NB4 (cell line): ENCODE measurements at places on chromosomes 1 and 21.

DNA sequence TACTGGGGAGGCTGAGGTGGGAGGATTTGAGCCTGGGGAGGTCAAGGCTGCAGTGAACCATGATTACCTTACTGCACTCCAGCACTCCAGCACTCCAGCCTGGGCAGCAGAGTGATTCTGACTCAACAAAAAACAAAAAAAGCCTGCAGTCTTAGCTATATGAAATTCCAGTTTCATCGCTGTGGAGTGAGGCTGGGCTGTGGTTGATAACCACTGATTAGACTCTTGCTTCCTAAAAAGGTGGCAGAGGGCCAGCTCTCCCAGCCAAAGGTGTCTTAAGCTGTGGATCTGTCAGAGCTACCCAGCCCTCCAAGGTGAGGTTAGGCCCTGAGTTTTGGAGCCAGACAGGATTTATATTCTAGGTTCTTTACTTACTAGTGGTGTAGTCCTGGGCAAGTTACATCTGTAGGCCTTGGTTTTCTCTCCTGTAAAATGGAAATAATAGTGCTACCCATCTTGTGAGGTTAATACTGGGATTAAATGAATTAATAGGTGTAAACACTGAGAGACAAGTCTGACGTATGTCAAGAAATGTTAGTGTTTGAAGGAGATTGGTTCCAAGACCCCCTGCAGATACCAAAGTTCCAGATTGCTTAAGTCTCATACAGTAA is 35.9 kb downstream of the TMCC2 start:
- no peak for DNase-seq

- DNase-seq = no peak
Observed at GRCh38 chr1:7425771-7426170, 345.3 kb upstream of the VAMP3 start.

DNA sequence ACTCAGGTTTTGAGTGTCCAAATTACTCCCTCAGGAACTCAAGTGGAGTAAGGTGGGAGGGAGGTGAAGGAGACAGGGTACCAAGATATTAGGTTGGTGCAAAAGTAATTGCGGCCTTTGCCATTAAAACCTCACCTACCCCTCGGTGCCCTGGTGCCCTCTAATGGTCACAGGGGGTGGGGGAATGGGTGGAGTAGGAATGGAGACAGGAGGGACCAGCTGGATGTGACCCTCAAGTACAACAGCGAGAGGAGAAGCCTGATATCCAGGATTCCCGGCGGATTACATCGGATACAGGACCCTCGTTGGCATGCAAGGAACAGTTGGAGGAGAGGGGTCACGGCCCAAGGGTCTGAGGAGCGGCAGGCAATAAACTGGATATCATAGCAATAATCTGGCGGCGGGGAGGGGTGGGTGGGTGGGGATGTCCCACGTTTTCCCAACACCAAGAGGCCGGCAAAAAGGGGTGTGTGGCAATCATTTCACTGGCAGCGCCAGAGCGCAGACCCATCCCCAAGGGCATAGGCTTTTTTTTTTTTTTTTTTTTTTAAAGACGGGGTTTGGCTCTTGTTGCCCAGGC is 4.3 kb upstream of the ZBTB7B start:
- DNase-seq = peak; percentile 32

- DNase-seq = peak; percentile 86
Observed at GRCh38 chr1:23777979-23778814, at the start of gene PITHD1. Gene PITHD1, plus strand, starts transcription at chr1:23778418. Its CDS starts 98 bp downstream, at chr1:23778516.

- peak; percentile 19 for DNase-seq
Observed at GRCh38 chr1:13469343-13469742, 44.5 kb downstream of the LRRC38 start.

GRCh38 chr1:65317866-65318653 is 8.7 kb downstream of the DNAJC6 start:
- no peak for DNase-seq

GRCh38 chr1:86998727-86999126 is 84.3 kb downstream of the HS2ST1 start:
- DNase-seq = no peak

DNA sequence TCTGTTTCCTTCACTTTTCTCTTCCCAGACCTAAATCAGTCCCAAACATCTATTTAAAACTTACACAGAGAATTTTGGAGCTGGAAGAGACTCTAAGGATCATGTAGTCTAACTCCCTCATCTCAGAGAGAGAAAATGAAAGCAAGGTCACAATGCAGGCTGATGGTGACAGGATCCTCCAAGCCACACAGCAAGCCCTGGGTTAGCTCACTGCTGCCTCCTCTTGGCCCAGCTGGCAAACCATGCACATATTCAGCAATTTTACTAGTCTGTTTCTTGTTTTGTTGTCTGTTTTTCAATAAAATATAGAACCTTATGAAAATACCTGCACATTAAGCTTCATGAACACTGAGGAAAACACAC is 27.7 kb upstream of the LY9 start:
- peak; percentile 68 for DNase-seq

GRCh38 chr1:47216278-47217059 is 15.6 kb downstream of the TAL1 start:
- DNase-seq = no peak

DNA sequence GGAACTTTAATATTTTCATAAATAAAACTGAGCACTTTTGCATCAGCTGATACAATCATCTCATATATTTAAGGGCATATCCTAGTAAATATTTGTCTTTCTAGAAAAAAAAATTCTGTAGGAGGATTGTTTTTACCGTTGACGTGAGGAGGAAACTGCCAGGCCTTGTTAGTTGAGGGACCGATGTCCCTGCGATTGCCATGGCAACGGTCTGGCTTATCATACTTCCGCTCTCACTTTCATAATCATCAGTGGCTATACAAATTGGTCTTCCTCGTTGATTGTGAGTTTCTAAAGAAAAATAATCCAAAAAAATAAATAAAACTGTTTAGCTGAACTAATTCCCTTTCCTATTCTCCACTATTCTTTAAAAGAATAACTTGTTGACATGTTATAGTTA is 69.3 kb upstream of the ANGPTL3 start:
- DNase-seq = no peak

DNA sequence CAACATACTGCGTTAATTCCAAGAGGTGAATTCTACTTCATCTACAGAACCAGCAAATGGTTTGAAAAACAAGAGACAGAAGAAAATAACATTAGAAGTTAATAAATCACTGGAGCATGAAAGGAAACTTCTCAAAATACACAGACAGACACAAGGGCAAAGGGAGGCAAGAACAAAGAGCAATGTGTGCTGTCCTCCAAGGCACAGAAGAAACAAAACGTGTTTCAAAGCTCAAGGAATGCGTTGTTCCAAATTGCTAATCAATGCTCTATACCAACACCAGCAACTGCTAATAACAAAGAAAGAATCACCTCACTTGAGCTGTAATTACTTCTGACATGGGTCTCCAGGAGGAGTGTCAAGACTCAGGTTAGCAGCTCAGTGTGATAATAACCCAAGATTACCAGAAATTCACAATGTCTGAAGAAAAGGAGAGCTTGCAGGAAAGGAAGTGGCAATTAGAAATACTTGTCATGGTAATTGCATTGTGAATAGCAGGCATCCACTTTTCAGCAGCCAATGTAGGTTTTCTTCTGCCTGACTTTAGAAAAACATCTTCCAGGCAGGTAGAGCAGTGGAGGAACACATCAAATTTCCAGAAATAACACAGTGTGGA is 175.4 kb downstream of the SEC16B start:
- no peak for DNase-seq

GRCh38 chr1:8846263-8846662 is 28.8 kb upstream of the RERE start:
- DNase-seq = no peak

GRCh38 chr1:171655746-171656116 is 3.2 kb upstream of the MYOC start:
- no peak for DNase-seq

DNA sequence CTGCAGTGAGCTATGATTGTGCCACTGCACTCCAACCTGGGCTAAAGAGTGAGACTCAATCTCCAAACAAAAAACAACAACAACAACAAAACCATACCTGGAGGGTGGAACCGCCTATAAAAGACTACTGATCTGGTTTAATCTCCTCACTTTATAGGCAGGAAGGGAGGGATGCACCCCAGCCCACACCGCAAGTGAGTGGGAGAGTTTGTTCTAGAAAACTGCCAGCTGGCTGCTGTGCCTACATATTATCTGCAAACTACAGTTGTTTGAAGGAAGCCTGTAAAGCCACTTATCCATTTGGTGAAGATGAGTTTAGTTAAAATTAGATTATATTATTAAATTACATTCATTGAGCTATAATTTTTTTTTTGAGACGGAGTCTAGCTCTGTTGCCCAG is 9.1 kb upstream of the SRSF10 start:
- no peak for DNase-seq

DNA sequence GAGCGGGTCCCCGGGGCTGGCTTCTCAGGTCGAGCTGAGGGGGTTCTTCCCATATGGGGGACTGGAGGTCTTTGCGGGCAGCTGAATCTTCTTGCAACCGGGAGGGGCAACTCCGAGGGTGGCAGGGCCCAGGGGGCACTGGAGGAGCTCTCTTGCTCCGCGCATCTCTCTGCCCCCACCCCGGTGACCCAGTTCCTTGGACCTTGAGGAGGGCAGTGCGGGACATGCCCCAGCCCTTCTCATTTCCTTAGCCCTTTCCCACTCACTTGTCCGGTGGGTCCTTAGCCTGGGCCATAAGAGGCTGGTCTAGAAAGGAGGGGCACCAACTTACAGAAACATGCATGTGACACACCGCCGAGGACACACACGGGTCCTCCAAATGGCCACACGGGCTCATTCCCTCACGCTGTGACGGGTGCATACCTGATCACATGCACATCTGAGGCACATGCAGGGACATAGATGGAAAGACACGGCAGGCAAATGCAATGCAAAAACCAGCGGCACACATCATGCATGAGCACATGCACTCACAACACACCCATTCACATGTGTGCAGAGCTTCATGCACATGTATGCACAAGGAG is 630 bp downstream of the HPCA start:
- DNase-seq = no peak

DNA sequence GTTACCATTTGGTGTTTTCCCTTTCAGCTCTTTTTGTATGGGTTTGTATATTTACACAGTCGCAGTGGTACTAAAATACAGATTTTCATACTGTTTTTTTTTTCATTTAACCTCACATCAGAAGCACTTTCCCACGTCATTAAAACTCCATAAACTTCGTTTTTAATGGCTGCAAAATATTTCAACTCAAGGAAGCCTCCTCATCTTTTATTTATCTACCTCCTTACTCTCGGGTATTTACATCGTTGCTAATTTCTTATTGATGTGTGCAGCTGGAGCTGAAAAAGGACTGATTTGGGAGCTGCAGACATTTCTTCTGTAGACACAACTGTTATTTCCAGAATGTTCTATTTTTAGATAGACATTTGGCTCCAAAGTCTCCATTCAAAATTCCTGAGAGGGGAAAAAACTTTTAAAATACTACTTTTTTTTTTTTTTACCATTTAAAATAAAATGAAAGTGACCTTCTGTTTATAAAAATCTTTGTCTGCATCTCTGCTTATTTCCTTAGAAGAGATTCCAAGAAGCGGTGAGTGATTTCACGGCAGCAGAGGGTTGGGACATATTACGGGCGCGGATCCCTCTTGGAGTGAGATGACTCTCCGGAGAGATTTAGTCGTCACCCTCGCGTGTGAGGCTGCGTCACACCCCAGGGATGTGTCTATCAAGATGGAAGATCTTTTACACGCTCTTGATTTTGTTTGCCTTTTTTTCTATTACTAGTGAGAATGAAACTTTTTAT is 10.1 kb downstream of the RUNX3 start:
- no peak for DNase-seq

- no peak for DNase-seq
Observed at GRCh38 chr1:72000809-72001208, 281.5 kb downstream of the NEGR1 start.

DNA sequence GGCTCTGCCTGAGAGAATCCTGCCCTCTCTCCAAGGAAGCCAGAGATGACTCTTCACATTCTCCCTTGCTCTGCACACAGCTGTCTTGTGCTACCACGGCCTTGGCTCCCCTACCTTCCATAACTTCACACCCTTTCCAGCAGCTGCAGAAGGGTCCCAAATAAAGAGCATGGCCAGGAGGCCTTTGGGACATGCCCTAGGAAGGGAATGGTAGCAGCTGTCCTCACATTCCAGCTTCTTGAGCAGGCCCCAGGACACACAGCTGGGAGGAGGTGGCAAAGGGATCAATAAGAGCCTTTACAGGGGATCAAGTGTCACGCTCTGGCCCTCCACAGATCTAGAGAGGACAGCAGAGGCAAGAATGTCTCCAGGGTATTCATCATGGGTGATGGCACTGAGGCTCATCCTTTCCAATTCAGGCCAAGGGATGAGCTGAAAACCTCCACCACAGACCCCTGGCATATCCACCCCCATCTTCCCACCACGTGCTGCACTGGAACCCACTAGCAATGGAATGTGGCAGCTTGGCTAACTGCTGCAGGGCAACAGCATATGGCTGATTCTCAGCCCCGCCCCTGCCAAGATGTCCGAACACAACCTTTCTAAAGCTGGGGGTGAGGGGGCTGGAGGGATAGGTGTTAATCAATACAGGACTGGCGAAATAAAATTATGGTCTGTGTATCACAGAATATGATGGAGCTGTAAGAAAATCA is 17.8 kb upstream of the RAB29 start:
- no peak for DNase-seq

- no peak for DNase-seq
Observed at GRCh38 chr1:211349741-211350140, 23.1 kb downstream of the TRAF5 start.

- DNase-seq = no peak
Observed at GRCh38 chr1:68796888-68797287, 300.0 kb upstream of the DEPDC1 start.

GRCh38 chr1:97277891-97278654 is 556.5 kb downstream of the PTBP2 start:
- no peak for DNase-seq

DNA sequence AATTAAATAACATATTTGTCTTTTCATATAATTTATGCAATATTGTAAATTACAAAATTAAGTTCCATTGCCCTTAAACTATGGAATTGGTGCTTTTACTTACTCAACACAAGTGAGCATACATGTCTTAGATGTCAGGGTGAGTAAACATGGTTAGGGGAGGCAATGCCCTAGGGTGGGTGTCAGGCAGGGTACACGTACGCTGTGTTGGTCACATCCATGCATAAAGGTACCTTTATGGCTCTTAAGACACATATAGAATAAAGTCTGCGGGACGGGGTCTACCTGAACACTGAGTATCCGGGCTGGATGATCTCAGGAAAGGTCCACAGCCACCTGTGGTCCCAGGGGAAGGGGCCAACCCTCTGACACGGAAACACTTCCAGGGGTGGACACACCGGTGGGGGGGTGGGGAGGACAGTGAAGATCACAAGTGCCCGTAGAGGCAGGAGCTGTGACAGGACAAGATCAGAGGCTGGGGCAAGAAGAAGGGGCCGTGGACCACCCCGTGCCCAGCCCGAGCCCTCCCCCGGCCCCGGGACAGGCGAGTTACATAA is 720 bp downstream of the LIN9 start:
- DNase-seq = no peak

- DNase-seq = peak; percentile 46
Observed at GRCh38 chr21:14519000-14519399, 27.1 kb downstream of the SAMSN1 start.

DNA sequence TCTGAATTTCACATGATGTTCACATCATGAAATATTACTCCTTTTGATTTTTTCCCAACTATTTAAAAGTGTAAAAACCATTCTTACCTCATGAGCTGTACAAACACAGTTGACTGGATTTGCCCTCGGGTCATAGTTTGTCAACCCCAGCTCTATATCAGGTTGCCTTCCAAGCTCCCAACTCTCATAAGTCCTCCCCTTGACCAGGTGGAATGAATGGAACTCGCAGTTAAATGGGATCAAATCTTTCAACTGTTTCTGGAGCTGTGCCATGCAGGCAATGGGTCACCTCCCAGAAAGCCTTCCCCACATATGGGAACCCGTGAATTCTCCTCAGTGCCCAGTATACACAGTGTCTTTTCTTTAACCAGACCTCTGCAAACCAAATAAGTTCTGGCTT is 169.8 kb upstream of the FOXD3 start:
- DNase-seq = no peak
